Glutamatergic neuron (in vitro differentiated cells): ENCODE measurements at places on chromosomes 7 and 10. TPM values are rescaled to one million over a fixed set of nuclear protein-coding genes. Genes with fewer than 3 reads are reported as not detected.

Gene TEX36
- not detected for total RNA-seq

Gene NPFFR1
- total RNA-seq, result not detected

Gene OR2F2
- not detected for total RNA-seq

Gene ANXA8L1
- total RNA-seq, result not detected

Gene FFAR4
- not detected for total RNA-seq

Gene ZSCAN21
- 26.3 TPM for total RNA-seq

Gene LLCFC1
- not detected for total RNA-seq

Gene ANAPC16
- 37.0 TPM for total RNA-seq

Gene EEPD1
- total RNA-seq, result 63.9 TPM
